Lower lobe of right lung (tissue), 2 donors: ENCODE measurements at places on chromosomes 2 and 18. TPM values are rescaled to one million over a fixed set of nuclear protein-coding genes. Genes with fewer than 3 reads are reported as not detected.
A peak's percentile ranks its signal among the peaks of the same experiment; 100 is the strongest.

DNA sequence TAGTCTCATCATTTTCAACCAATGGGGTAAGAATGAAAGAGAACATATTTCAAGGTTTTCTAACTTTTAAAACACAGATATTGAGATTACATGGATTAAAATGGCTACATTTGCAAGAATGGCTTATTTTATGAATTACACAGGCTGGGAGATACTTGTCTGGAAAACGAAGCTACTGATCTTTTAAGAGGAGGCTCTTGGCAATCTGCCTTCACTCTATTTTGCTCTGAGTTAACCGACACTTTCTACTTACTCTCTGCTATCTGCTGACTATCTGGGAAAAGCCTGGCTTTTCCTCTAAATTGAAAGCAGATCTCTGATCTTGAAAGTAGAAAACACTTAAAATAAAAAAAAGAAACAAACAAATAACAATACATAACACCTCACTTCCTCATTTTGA is 325.4 kb upstream of the LINC00305 start:
- no peak for DNase-seq
- no peaks in the 10 kb centered on the region for H3K36me3 ChIP-seq
- H3K4me3 ChIP-seq, result no peak overlapping the region
- H3K27me3 ChIP-seq, result no peaks in the 10 kb centered on the region
- no peaks in the 10 kb centered on the region for H3K4me1 ChIP-seq

DNA sequence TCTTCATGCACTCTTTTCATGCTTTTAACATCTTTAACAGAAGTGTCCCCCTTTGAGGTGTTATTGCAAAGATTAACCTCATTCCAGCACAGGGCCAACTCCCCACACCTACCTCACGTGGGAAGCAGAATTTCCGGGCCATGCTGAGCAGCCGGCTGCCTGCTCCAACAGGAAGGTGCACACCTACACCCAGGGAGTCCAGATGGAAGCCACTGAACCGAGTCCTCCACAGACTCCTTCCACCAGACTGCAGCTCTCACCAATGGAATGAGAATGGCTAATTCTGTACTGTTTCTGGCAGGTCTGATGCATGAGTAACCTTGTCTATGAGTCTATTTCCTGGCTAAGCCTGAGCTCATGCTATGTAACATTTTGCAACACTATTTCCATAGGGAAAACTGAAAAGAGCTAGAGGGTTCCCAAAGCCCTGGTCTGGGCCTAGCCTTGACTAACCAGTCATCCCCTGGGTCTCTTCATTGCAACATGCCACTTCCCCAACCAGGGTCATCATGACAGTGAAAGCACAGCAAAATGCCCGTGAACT is 11.0 kb downstream of the ERFE start:
- no peaks in the 10 kb centered on the region for H3K27me3 ChIP-seq
- H3K4me1 ChIP-seq, result peaks cover 21% of the 10 kb centered on the region
- H3K27ac ChIP-seq, result peak overlapping the region; percentile 60
- H3K4me3 ChIP-seq, result no peak overlapping the region
- no peak for DNase-seq

CFLAR gene
- total RNA-seq, result 345 TPM

- H3K4me1 ChIP-seq, result no peaks in the 10 kb centered on the region
- H3K27ac ChIP-seq, result no peak overlapping the region
- no peak for DNase-seq
- H3K4me3 ChIP-seq, result no peak overlapping the region
Observed at GRCh38 chr18:74540652-74541421, 6.5 kb downstream of the CNDP1 start.

- no peaks in the 10 kb centered on the region for H3K36me3 ChIP-seq
- DNase-seq, result no peak
- H3K27ac ChIP-seq, result no peak overlapping the region
- H3K27me3 ChIP-seq, result no peaks in the 10 kb centered on the region
- H3K4me3 ChIP-seq, result no peak overlapping the region
Observed at GRCh38 chr2:27852691-27853090, 37.5 kb downstream of the RBKS start.

GRCh38 chr2:145065342-145065741 is 545.4 kb upstream of the ZEB2 start:
- no peaks in the 10 kb centered on the region for H3K27me3 ChIP-seq
- no peaks in the 10 kb centered on the region for H3K36me3 ChIP-seq
- H3K4me3 ChIP-seq, result no peak overlapping the region
- H3K4me1 ChIP-seq, result no peaks in the 10 kb centered on the region

DNA sequence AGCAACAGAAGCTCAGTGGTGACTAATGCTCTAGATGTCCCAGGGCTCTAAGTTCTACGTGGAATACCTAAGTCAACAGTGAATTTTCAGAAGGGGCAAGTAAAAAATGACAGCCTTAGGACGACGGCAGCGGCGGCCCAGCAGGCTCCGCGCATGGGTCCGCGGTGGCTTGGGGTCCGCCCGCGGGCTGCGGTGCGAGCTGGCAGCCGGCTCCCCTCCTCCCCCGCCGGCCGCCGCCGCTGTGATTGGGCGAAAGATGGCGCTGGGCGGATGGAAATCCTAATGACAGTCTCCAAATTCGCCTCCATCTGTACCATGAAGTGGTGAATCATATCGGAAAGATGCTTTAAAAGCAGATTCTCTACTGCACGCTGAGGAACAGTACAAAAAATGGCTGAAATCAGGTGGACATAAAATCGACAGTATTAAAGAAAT is 74.7 kb downstream of the HNRNPLL start:
- no peak overlapping the region for H3K27ac ChIP-seq
- peaks cover 3% of the 10 kb centered on the region for H3K27me3 ChIP-seq
- peak overlapping the region; percentile 43 for H3K4me3 ChIP-seq
- H3K36me3 ChIP-seq, result no peaks in the 10 kb centered on the region
- peaks cover 11% of the 10 kb centered on the region for H3K4me1 ChIP-seq

DNA sequence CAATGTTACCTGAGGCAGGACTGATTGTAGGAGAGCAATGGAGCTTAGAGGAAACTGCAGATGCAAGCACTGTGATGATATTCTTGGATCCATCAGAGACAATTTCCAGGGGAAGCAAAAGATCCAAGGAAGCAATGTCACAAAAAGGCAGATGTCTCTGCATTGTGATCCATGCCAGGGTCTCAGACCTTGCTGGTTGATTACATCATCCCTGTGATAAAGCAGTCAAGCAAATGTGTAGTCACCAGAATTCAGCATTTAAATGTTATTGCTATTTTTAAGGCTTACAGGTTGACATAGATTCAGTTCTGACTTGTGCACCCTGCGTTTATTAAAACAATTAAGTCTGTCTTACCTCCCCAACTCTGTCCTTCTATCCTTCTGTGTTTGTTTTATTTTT is 56.8 kb upstream of the CCDC85A start:
- no peaks in the 10 kb centered on the region for H3K36me3 ChIP-seq
- H3K27me3 ChIP-seq, result no peaks in the 10 kb centered on the region
- H3K4me3 ChIP-seq, result no peak overlapping the region
- H3K27ac ChIP-seq, result no peak overlapping the region
- no peak for DNase-seq
- no peaks in the 10 kb centered on the region for H3K4me1 ChIP-seq

DNA sequence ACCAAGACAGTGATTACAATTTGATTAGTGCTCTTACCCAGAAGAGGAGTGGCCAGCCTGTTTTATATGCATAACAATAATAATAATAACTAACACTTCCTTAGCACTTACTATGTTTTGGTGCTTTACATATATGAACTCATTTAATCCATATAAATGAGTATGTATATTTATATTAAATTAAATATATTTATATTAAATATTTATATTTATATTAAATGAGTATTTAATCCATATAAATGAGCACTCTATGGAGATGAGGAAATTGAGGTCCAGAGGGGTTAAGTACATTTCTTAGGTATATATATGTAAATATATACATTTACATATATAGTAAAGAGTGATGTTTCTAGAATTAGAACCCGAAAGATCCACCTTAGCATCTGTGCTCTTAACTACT is 673.9 kb upstream of the ACVR2A start:
- H3K36me3 ChIP-seq, result no peaks in the 10 kb centered on the region
- DNase-seq, result no peak
- H3K4me3 ChIP-seq, result no peak overlapping the region
- no peaks in the 10 kb centered on the region for H3K27me3 ChIP-seq

FEV gene
- not detected for total RNA-seq

ABCG8 gene
- not detected for total RNA-seq

GRCh38 chr2:72932045-72932740 is 14.9 kb downstream of the EMX1 start:
- DNase-seq, result no peak
- H3K4me1 ChIP-seq, result no peaks in the 10 kb centered on the region
- no peaks in the 10 kb centered on the region for H3K36me3 ChIP-seq
- no peak overlapping the region for H3K4me3 ChIP-seq

CYP27A1 gene
- 273 TPM for total RNA-seq

DNA sequence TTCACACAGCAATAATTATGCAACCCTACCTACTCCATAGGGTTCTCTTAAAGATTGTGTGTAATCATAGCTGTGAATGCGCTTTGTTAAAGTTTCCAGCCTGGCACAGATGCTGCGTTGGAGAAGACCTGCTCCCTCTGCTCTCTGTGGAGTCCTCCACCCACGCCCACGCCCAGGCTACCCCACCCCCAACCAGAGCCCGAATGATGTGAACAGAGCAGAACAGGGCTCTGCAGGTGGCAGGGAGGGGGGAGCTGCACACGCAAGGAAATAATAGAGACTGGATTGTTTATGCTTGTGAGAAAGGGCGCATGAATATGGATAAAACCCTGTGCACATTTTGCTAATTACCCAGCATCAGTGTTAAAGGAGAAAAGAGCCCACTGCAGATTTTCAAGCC is 447.5 kb downstream of the BCL11A start:
- no peak overlapping the region for H3K4me3 ChIP-seq
- H3K27ac ChIP-seq, result no peak overlapping the region
- H3K36me3 ChIP-seq, result no peaks in the 10 kb centered on the region
- no peaks in the 10 kb centered on the region for H3K4me1 ChIP-seq

GRCh38 chr2:79359419-79359818 is 153.4 kb upstream of the CTNNA2 start:
- no peaks in the 10 kb centered on the region for H3K36me3 ChIP-seq
- no peak overlapping the region for H3K27ac ChIP-seq
- no peaks in the 10 kb centered on the region for H3K4me1 ChIP-seq
- no peak overlapping the region for H3K4me3 ChIP-seq
- no peaks in the 10 kb centered on the region for H3K27me3 ChIP-seq
- DNase-seq, result no peak

- H3K36me3 ChIP-seq, result no peaks in the 10 kb centered on the region
- H3K4me3 ChIP-seq, result no peak overlapping the region
- no peak overlapping the region for H3K27ac ChIP-seq
- peaks cover 11% of the 10 kb centered on the region for H3K4me1 ChIP-seq
- DNase-seq, result no peak
- no peaks in the 10 kb centered on the region for H3K27me3 ChIP-seq
Observed at GRCh38 chr2:232368311-232368731, 10.2 kb upstream of the ALPP start.

STARD6 gene
- total RNA-seq, result not detected

GRCh38 chr2:186641132-186641806 is 51.4 kb downstream of the ITGAV start:
- DNase-seq, result no peak
- peaks cover 80% of the 10 kb centered on the region for H3K36me3 ChIP-seq
- H3K27ac ChIP-seq, result no peak overlapping the region
- no peak overlapping the region for H3K4me3 ChIP-seq
- no peaks in the 10 kb centered on the region for H3K4me1 ChIP-seq

DNA sequence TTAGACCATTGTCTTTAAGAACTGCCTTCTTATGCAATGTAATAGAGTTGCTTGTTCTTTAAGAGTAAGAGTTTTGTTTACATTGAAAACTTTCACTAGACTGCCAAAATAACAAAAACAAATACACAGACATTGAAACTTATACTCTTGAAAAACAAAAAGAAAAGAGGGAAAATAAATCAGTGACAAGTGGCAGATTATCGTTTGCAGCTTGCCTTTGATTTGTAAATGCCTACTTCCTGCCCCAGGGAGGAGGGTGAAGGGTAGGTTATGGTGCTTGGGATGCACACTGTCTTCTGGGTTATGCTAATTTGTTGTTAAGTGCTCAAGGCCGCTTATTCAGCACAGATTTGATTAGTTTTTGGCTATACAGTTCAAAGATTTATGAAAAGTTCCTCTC is 198.7 kb downstream of the TGIF1 start:
- H3K36me3 ChIP-seq, result no peaks in the 10 kb centered on the region
- no peaks in the 10 kb centered on the region for H3K27me3 ChIP-seq
- H3K4me1 ChIP-seq, result peaks cover 16% of the 10 kb centered on the region
- DNase-seq, result no peak

DNA sequence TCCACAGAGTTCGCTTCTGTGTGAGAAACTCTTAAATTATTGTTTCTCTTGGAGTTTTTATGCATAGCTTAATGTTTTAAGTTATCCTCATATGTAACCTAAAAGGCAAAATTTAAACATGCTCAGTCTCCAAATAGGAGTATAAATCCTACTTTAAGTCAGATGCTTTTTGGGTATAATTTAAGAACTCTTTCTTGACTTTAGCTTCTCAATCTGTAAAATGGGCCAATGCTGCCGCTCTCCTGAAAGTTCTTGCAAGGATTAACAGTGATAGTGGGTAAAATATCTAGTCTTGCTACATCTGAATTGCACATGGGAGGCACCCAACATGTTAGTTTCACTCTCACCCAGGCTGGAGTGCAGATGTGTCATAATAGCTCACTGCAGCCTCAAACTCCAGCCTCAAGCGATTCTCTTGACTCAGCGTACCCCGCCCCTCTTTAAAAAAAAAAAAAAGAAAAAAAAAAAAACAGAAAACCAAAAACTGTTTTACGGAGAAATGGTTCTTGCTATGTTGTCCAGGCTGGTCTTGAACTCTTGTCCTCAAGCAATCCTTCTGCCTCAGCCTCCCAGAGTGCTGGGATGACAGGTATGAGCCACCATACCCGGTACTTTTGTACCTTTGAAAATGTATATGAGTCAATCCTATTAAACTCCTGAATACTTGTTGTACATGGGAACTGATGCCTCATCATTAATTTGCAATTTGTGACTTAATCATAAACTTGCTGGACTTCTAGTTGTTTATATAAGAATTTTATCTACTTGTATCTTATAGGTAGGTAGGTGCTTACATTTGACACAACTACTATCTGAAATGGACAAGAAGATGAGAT is 1.8 kb downstream of the FBXO48 start:
- no peak overlapping the region for H3K27ac ChIP-seq
- H3K36me3 ChIP-seq, result no peaks in the 10 kb centered on the region
- H3K27me3 ChIP-seq, result no peaks in the 10 kb centered on the region
- H3K4me3 ChIP-seq, result no peak overlapping the region
- H3K4me1 ChIP-seq, result peaks cover 20% of the 10 kb centered on the region

GRCh38 chr2:105785095-105785847 is 40.6 kb downstream of the NCK2 start:
- H3K27ac ChIP-seq, result no peak overlapping the region
- no peak for DNase-seq
- no peak overlapping the region for H3K4me3 ChIP-seq
- H3K36me3 ChIP-seq, result no peaks in the 10 kb centered on the region

DNA sequence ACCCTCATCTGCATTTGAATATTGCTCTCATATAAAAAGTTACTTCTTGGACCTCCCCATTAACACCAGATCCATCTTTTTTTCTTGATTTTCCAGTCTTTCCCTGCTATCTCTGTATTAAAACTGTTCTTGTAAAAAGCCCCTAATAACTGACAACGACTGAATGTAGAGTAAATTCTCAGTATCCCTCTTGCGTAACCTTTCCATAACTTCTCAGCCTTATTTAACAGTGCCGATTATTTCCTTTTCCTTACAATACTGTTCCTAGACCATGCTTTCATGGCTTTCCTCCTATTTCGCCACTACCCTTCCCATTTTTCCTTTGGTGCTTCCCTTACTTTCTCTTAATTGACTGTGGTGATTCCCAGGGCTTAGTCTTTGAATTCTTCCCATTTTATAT is 348.9 kb upstream of the DSEL start:
- H3K27ac ChIP-seq, result no peak overlapping the region
- no peak for DNase-seq
- H3K4me1 ChIP-seq, result no peaks in the 10 kb centered on the region
- H3K27me3 ChIP-seq, result no peaks in the 10 kb centered on the region
- no peak overlapping the region for H3K4me3 ChIP-seq
- no peaks in the 10 kb centered on the region for H3K36me3 ChIP-seq
